ENCODE measurements at places on chromosomes 1 and 21.
A peak's percentile ranks its signal among the peaks of the same experiment; 100 is the strongest.

DNA sequence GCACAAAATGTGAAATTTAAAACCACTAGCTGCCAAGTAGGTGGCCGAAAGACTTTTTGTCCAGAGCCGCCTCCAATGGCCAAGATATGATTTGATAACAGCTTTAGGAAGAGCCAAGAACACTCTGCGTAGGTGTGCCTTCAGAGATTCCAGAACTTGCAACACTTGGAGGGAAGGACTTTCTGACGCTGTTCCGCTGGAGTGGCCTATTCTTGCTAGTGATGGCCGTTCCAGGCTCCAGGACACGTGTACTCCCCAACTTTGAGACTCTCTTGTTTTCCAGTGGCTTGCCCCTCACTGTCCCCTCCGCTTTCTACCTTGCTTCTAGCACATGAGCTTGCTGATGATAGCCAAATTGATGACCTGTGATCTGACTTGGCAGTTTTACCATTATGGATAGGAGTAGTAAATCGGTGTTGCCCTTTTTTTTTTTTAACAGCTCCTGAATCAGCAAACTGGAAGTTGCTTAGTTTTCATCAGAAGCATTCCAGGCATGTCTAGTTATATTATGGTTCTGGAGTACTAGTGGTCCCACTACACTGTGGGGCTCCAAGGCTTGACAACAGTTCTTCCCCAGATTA lies 1.0 kb downstream of the PRDX6 start:
- peak; percentile 7 for DNase-seq

DNA sequence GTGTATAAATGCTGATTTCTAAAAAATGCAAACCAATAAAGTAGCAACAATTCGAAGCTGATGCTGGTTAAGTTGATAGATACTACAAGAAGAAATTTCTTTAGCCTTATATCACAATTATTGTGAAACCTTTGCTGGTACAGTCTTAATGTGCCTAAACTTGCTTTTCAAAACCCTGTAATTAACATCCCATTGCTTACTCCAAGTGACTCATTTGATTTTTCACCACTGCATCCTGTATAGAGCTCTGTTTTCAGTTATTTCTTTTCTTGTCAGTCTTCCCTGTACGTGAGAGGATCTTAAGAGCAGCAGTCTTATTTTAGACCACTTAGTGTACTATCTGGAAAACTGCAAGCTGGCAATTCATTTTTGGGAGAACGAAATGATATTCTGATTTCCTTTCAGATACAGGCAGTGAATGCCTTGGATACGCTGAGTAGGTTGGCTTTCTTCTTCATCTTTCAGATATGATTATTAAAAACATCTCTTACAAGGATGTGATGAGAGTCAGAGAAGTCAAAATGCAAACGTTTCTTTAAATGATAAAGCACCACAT lies 210.3 kb downstream of the KCTD3 start:
- DNase-seq: no peak

GRCh38 chr1:47161298-47162040 lies 24.2 kb downstream of the CYP4A22 start:
- no peak for DNase-seq

GRCh38 chr21:32956061-32956656 lies 69.6 kb upstream of the OLIG2 start:
- no peak for DNase-seq

DNA sequence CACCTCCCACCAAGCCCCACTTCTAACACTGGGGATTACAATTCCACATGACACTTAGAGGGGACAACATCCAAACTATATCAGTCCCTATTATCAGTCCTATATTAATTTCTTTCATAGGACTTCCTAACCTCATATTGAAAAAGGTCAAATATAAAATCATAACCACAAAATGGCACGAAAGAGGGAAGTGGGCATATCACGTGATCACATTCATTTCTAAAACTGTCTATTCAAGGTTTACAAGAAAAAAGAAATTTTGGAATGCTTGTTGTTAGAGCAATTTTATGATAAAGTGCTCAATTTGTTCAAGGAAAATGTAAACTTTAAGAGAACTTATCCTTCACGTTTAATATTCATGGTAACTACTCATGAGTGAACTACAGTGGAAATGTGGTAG lies 13.2 kb upstream of the CDC7 start:
- no peak for DNase-seq

DNA sequence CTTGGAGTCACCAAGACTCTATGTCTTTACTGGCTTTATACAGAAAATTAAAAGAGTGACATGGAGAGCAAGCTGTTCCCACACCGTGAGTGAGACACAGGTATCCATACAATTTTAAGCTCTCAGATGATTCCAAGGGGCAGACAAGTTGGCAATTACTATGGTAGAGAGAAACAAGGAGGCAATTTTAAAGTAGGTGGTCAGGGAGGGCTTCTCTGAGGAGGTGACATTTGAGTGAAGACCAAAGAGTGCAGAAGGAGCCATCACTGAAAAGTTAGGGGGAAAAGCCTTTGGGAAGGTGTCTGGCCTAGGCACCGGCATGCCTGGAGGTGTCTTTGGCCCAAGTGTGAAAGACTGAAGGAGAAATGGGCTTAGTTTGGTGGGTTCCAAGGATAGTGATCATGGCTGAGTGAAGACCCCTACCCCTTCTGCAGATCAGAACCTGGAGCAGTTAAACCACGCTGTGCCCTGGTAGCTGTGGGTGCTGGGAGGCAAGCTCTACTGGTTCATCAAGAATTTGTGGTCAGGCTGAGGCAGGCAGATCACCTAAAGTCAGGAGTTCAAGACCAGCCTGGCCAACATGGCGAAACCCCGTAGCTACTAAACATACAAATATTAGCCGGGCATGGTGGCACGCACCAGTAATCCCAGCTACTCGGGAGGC lies 10.4 kb downstream of the IFI6 start:
- no peak for DNase-seq

- no peak for DNase-seq
Observed at GRCh38 chr1:110288111-110288510, 51.1 kb upstream of the RBM15 start.

DNA sequence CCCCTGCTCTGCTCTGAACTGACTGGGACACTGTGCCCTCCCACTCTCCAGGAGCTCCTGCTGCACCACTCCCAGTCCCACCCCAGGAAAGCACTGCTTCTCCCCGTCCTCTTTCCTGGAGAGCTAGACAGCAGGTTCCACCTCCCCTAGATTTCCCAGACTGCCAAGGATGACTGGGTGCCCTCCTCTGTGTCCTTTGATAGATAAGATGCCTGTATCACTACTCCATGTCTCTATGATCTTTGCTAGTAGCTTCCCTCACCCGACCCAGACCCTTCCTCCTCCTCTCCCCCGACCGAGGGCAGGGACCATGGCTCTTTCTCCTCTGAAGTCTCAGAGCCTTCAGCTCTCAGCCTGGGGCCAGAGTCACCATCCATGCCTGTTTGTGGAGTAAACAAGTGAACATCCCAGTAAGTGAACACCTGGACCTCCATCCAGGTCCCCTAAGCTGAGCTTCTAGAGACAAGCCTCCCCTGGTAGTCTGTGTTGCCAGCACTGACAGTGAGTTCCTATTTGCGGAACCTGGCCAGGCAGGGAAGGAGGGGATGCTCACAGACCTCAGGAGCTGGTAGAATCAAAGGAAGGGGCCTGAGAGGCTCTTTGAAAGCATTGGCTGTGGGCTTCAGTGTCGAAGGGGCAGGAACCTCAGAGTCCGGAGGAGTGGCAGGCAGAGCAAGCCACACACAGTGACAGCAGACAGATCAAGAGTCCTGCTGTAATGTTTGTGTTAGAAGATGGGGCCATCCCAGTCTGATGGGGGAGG lies 104.0 kb downstream of the PAX7 start:
- DNase-seq: no peak

DNA sequence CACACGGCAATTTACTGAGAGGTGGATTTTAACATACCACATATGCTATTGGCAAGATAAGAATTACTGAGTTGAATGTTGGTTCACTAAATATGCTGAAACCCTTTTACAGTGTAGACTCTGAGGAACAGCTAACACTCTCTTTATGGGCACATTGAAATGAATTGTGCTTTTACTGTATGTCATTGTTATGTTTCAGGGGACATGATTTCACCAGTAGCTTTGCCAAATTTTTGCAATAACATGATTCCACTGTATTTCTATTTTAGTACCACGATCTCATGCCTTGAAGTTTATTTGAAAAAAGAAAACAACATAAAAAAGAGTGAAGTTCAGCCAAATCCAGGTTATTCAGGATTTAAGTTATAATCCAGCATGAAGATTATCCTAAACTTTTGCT lies 188.5 kb downstream of the HLX start:
- no peak for DNase-seq

All from naive thymus-derived CD4-positive, alpha-beta T cell (primary cell).